ENCODE measurements at places on chromosomes 7 and 10. TPM values are rescaled to one million over a fixed set of nuclear protein-coding genes. Genes with fewer than 3 reads are reported as not detected.

DNA sequence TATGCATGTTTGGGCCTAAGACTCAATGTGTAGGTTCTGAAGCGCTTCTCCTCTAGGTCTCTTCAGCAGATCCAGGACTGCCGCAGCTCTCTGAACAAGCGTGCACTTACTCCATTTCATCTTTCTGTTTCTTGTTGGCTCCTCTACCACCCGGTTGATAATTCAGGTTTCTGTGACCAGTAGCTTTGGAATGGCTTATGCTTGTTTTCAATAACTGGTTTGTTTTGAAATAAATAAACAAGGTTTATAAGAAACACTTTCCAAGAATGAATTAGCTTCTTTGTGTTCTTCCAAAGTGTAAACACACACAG, 1.5 kb downstream of the MDFIC start:
- DNase-seq: no peak
- H3K4me3 ChIP-seq: peak overlapping the region; percentile 67
- H3K4me1 ChIP-seq: peaks cover 48% of the 10 kb centered on the region
- H3K36me3 ChIP-seq: no peaks in the 10 kb centered on the region
- peak overlapping the region; percentile 89 for H3K27ac ChIP-seq
- H3K27me3 ChIP-seq: no peaks in the 10 kb centered on the region

DNA sequence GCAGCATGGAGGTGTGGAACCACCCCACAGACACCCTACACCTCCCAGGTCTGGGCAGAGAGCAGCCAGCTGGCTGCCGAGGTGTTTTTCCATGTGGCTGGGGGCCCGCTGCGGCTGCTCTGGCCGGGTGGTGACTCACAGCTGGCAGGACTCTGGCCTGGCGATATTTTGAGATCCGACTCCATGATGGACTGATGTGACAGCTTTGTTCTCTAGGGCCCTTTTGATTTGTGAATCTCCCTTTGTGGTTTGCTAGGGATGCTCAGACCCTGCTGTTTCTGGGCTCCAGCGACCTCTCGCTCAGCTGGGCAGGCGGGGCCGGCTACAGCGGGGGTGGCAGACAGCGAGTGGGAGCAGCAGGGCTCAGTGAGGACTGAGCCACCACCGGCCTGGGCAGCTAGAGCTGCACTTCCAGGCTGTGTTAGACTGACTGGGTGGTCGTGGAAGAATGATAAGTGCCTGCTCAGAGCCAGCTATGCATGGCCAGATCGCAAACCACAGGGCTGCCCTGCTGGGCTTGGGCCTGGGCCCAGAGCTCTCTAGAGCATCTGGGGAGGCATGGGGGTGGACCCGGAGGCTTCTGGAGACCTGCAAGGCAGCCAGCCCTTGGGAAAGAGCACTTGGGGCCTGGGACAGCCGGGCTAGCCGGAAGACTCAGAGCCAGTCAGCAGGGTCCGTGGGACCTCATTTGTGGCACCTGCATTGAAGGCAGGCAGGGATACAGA, 46.2 kb upstream of the GDF10 start:
- H3K27me3 ChIP-seq: no peaks in the 10 kb centered on the region
- H3K4me3 ChIP-seq: no peak overlapping the region
- H3K4me1 ChIP-seq: no peaks in the 10 kb centered on the region
- no peaks in the 10 kb centered on the region for H3K36me3 ChIP-seq
- DNase-seq: no peak
- H3K27ac ChIP-seq: no peak overlapping the region

GRCh38 chr10:93921338-93921737, 27.6 kb downstream of the SLC35G1 start:
- H3K4me1 ChIP-seq: no peaks in the 10 kb centered on the region
- H3K27me3 ChIP-seq: no peaks in the 10 kb centered on the region
- no peaks in the 10 kb centered on the region for H3K36me3 ChIP-seq
- no peak overlapping the region for H3K4me3 ChIP-seq
- no peak overlapping the region for H3K27ac ChIP-seq
- no peak for DNase-seq

DNA sequence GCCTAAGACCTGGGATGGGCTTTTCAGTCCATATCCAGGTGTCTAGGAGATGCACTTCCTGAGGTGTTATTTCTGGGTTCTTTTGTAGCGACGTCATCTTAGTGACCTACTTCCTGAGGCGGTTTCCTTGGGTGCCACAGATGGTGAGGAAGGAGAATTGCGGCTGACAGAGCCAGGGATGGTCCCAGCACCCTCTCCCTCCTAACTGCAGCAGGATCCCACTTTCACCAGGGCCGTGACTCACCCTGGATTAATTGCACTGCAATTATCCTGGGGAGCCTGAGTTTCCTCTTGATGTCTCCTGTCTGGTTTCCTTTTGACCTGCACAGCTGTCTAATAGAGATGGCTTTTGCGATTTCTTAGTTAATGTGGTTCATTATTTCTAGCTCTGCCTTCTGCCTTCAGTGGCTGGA, 271.7 kb downstream of the TCF7L2 start:
- no peaks in the 10 kb centered on the region for H3K36me3 ChIP-seq
- H3K27me3 ChIP-seq: no peaks in the 10 kb centered on the region
- no peak overlapping the region for H3K4me3 ChIP-seq
- H3K27ac ChIP-seq: no peak overlapping the region

GRCh38 chr10:126068322-126068721, 172.0 kb downstream of the FANK1 start:
- H3K27me3 ChIP-seq: no peaks in the 10 kb centered on the region
- H3K4me3 ChIP-seq: no peak overlapping the region
- H3K4me1 ChIP-seq: peaks cover 2% of the 10 kb centered on the region
- DNase-seq: no peak

GRCh38 chr10:49611816-49612512, 1.9 kb downstream of the SLC18A3 start:
- no peak overlapping the region for H3K27ac ChIP-seq
- DNase-seq: no peak
- peaks cover 16% of the 10 kb centered on the region for H3K4me1 ChIP-seq
- no peaks in the 10 kb centered on the region for H3K36me3 ChIP-seq

DNA sequence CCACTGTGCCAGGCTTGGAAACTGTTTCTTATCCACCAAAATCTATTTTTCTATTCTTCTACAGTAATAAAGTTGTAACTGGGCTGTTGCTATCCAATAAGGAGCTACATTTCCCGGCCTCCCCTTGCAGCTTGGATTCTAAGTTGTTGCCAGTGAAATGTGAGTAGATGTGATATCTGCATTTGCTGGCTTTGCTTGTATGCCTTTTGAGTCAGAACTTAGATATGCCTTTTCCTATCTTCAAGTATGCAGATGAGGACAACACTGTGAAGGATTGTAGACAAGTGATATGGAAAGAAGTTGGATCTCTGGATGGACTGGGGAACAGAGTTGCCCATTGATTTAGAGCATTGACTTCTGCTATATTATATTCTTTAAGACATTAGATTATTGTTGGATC, 236.9 kb downstream of the REEP3 start:
- no peaks in the 10 kb centered on the region for H3K4me1 ChIP-seq
- DNase-seq: no peak
- H3K4me3 ChIP-seq: no peak overlapping the region
- H3K27ac ChIP-seq: no peak overlapping the region

DNA sequence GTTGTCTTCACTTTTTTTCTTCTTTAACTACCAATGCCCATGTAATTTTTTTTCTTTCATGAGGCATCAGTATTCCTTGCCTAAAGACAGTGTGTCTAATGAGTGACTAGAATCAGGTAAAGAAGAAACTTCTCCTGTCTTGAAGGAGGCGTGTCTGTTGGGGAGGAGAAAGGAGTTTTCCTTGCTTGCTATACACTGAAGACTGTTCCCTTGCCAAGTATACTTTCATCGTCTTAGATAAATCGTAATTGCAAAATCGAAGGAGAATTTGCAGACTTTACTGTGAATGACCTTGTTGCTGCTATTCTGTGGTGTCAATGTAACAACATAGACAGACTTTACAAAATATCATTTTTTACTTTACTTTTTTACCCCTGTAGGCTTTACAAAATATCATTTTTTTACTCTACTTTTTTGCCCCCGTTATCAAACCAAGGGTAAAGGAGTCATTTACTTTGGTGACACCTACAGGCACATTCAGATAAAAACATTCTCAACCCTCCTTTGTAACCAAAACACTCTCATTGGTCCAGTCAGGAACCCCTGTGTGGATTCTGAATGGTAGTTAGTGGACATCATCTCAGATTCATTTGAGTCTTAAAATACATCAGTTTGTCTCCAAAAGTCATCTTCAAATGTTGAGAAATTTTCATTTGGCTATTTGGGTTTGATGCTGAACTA, 232.4 kb downstream of the AHR start:
- H3K27ac ChIP-seq: no peak overlapping the region
- H3K36me3 ChIP-seq: no peaks in the 10 kb centered on the region
- DNase-seq: no peak

GRCh38 chr10:128476368-128476725, 350.1 kb upstream of the MKI67 start:
- no peaks in the 10 kb centered on the region for H3K27me3 ChIP-seq
- no peaks in the 10 kb centered on the region for H3K4me1 ChIP-seq
- no peak overlapping the region for H3K27ac ChIP-seq
- no peak for DNase-seq

GRCh38 chr10:95260397-95260881, 30.4 kb downstream of the PDLIM1 start:
- H3K4me1 ChIP-seq: peaks cover 35% of the 10 kb centered on the region
- H3K27ac ChIP-seq: peak overlapping the region; percentile 53

GRCh38 chr7:42192851-42193461, 44.1 kb downstream of the GLI3 start:
- H3K27me3 ChIP-seq: no peaks in the 10 kb centered on the region
- H3K4me3 ChIP-seq: no peak overlapping the region
- H3K27ac ChIP-seq: no peak overlapping the region
- peak; percentile 29 for DNase-seq
- H3K4me1 ChIP-seq: no peaks in the 10 kb centered on the region

DNA sequence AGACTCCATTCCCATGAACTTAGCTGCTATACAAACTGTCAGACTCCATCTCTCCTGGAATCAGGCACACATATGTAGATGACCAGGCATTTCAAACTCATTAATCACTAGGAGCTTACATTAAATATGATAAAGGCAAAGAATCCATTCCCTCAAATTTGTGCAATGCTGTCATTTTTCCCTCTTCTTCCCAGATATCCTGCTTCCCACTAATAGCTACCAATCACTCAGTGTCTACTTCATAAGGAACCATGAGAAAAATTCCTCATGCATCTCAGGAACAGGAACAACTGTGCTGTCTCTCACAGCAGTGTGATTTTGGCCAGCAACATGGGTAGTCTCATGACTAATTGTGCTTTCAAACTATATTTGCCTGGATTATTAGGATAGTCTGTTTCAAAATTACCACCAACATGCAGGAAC, 133.9 kb downstream of the DKK1 start:
- no peaks in the 10 kb centered on the region for H3K36me3 ChIP-seq
- no peak overlapping the region for H3K27ac ChIP-seq
- no peaks in the 10 kb centered on the region for H3K27me3 ChIP-seq

DNA sequence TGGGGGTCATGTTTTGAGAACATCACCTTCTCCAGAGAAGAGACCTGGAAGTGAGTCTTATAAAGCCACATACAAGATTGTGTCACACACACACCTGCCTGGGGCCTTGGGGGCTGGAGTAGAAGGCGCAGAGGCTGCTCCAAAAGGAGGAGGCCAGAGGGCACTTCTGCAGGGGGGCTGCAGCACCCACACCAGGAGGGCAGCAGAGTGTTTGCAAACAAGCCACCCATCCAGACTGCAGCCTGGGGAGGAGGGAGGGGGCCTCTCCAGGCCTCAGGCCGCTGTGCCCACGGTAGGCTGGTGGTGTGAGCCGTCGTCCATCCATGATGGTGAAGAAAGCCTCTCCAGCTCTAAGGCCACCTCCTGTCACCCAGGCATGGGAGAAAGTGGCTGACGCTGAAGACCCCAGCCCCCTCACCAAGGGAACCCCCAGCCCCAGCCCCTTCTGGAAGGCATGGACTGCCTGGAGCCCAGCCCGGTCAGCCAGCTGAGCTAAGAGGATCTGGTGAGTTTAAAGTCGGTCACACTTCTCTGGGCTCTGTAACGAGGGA, 77.5 kb downstream of the FOXL3 start:
- no peaks in the 10 kb centered on the region for H3K4me1 ChIP-seq
- H3K27ac ChIP-seq: no peak overlapping the region
- DNase-seq: no peak
- H3K27me3 ChIP-seq: no peaks in the 10 kb centered on the region

DNA sequence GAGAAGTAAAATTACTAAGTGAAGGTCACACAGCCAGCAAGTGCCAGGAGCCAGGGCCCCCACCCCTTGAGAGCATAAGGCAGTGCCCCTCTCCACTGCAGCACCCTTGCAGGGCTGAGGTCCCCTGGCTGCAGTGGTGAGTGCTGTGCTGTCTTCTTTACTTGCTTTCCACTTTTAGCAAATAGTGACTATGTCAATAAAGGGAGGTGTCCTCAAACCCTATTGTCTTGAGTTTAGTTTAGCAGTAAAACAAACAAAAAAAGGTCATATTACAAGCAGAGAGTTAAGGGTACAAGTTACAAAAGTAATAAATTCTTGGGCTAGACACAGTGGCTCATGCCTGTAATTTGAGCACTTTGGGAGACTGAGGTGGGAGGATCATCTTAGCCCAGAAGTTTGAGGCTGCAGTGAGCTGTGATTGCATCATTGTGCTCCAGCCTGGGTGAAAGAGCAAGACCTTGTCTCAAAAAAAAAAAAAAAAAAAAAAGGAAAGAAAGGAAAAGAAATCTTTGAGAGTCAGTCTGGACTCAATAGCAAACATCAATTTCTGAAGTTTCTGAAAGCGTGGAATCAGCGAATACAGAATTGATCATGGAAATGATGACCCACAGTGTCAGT, 39.0 kb upstream of the KIF5B start:
- H3K4me1 ChIP-seq: no peaks in the 10 kb centered on the region
- no peak for DNase-seq
- no peaks in the 10 kb centered on the region for H3K36me3 ChIP-seq
- H3K27ac ChIP-seq: no peak overlapping the region
- H3K27me3 ChIP-seq: no peaks in the 10 kb centered on the region

GRCh38 chr10:74021248-74022055, 23.5 kb downstream of the VCL start:
- no peaks in the 10 kb centered on the region for H3K36me3 ChIP-seq
- no peak for DNase-seq
- H3K27ac ChIP-seq: peak overlapping the region; percentile 13
- no peaks in the 10 kb centered on the region for H3K27me3 ChIP-seq

DNA sequence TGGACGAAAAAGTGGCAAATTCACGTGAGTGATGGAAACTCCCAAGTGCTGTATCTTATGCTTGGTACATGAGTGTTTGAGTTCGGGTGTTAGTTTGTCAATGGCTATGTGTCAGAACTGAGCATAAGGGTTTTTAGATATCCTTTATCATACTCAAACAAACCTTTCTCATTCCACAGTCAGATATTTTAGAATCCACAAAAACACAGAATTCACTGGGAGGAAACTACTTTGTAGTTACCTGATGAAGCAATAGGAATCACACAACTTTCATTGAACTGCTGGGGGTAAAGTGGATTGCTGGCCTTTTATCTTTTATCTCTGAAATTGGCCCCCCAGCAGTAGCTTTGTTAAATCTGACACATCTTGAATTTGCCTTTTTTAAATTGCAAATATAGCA, 64.0 kb downstream of the DKK1 start:
- H3K4me1 ChIP-seq: no peaks in the 10 kb centered on the region
- DNase-seq: no peak
- no peaks in the 10 kb centered on the region for H3K27me3 ChIP-seq
- H3K27ac ChIP-seq: no peak overlapping the region

ANKRD30A gene
- total RNA-seq: not detected

GNGT1 gene
- not detected for total RNA-seq

HOXA11 gene
- total RNA-seq: not detected

PKD2L1 gene
- not detected for total RNA-seq

AMPH gene
- 4.8 TPM for total RNA-seq

WASL gene
- total RNA-seq: 30.4 TPM

TRPV5 gene
- not detected for total RNA-seq

ZNF25 gene
- total RNA-seq: 8.7 TPM

ODAD2 gene
- total RNA-seq: 0.29 TPM

All from left lung (tissue), 14 donors.